Activated T-helper 17 cell treated with anti-CD3 and anti-CD28 coated beads, Interleukin-2, amount 50 U/mL, for 72 hours (primary cell): ENCODE measurements at places on chromosomes 4 and X. TPM values are rescaled to one million over a fixed set of nuclear protein-coding genes. Genes with fewer than 3 reads are reported as not detected.

UBE2A gene
- 42.5 TPM for total RNA-seq

RBBP7 gene
- total RNA-seq, result 159 TPM

FRAS1 gene
- not detected for total RNA-seq

ZCCHC18 gene
- 1.6 TPM for total RNA-seq

CXCL11 gene
- not detected for total RNA-seq

RIPPLY1 gene
- not detected for total RNA-seq

CENPVL1 gene
- not detected for total RNA-seq

ZNF157 gene
- 0.71 TPM for total RNA-seq

C4orf36 gene
- not detected for total RNA-seq
